ENCODE measurements at places on chromosomes 2 and 18.

DNA sequence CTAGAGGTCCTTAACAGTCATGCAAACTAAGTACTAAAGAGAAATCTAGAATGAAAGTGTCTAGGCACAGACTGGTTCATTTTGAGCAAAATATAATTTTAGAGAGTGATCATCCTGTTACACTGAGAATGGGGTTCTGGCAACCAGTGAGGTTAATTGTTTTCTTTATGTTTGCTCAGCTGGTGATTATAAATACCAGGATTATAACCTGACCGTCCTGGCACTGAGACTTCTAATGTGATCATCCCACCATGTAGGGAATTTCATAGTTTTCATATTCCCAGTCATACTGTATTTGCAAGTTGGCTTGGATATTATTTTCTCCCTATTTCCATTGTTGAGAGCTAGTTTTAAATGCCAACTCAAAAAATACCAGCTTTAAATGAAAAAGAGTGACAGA, 852.5 kb upstream of the LRATD1 start:
- DNase-seq, result no peak

DNA sequence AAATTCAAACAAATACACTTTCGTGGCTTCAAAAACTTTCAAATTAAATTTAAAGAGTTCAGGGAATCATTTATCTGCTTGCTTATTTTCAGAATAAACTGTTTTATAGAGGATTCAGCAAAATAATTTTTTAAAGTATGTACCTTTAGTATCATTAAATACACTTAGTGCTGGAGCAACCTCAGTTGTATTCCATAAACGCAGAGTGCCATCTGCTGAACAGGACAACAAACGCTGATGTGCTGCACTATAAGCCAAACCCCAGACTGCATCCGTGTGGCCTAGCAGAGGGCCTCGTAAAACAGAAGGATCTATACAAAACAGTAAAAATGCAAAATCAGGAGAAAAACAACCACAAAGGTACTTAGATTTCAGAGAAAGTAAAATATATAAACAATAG, 108.6 kb downstream of the STRN start:
- DNase-seq, result no peak

- DNase-seq, result no peak
Observed at GRCh38 chr2:148999451-148999921, 39.0 kb upstream of the LYPD6B start.

GRCh38 chr2:239147376-239147775, 253.4 kb downstream of the HDAC4 start:
- DNase-seq, result no peak

GRCh38 chr2:58866040-58866439, 624.9 kb upstream of the FANCL start:
- DNase-seq, result peak; percentile 29

GRCh38 chr2:229445019-229445418, 173.9 kb upstream of the PID1 start:
- DNase-seq, result peak; percentile 77

- DNase-seq, result no peak
Observed at GRCh38 chr18:63559567-63560491, 17.7 kb downstream of the SERPINB12 start.

- no peak for DNase-seq
Observed at GRCh38 chr2:216300906-216301305, 71.4 kb downstream of the MARCHF4 start.

- DNase-seq, result no peak
Observed at GRCh38 chr2:2472881-2473280, 141.8 kb upstream of the MYT1L start.

DNA sequence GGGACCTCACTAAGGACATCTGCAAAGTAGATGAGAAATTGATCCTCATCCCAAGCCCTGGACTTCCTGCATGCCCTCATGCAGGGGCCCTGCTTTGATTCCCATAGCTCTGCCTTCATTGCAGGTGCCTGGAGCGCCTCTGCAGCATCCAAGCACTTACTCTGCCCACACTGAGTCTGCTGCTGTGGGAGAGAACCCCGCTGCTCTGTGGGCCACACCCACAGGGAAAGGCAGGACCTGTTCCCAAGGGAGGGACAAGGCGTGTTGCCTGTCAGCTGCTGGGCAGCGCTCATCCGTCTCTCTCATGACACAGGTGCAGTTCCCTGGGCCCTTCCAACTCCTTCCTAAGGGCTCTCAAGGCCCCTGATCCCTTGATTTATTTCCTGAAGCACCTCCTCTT, 266.8 kb upstream of the SMIM21 start:
- DNase-seq, result no peak

GRCh38 chr2:174086708-174087107, 121.5 kb upstream of the SP3 start:
- DNase-seq, result no peak

DNA sequence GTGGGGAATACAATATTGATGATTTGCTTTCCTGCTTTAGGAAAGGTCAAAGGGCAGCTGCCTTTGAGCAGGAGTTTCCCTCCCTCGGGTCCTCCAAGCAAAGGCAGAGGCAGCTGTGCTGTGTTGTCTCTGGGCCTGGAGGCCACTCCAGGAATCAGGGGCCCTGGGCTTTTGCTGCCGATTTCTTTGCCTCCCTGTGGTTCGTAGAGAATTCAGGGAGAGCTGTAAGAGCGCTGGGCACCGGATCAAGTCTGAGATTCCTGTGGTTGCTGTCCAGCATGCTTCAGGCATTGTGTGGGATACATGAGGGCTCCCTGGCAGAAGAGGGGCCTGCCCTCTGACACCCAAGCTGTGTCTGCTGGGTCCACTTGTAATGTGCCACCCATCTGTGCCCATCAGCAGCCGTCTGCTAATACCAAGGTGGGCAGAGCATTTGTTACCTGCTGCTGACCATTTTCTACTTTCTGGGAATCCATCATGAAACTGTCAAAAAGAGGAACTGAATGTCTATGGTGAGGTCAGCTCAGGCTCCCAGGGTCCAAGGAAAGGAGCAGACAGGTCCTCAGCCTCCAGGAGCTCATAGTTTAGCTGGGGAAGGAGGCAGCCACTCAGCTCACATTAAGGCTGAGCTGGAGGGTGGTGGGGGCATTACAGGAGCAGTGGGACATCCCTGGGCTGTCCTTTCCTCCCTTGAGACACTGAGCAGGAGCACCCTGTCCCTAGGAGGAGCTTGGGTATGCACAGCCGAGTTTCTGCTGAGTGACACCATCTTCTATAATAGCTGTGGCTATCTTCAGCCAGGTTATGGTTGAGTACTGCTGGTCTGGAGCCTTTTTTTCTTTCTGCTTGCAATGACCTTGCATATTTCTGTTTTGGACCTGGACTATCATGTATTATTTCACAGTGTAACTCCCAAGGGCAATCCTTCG, 68.5 kb downstream of the CTIF start:
- peak; percentile 72 for DNase-seq

GRCh38 chr18:2522112-2522511, 49.2 kb downstream of the METTL4 start:
- no peak for DNase-seq

GRCh38 chr2:75480971-75481836, 79.5 kb downstream of the EVA1A start:
- DNase-seq, result peak; percentile 23

DNA sequence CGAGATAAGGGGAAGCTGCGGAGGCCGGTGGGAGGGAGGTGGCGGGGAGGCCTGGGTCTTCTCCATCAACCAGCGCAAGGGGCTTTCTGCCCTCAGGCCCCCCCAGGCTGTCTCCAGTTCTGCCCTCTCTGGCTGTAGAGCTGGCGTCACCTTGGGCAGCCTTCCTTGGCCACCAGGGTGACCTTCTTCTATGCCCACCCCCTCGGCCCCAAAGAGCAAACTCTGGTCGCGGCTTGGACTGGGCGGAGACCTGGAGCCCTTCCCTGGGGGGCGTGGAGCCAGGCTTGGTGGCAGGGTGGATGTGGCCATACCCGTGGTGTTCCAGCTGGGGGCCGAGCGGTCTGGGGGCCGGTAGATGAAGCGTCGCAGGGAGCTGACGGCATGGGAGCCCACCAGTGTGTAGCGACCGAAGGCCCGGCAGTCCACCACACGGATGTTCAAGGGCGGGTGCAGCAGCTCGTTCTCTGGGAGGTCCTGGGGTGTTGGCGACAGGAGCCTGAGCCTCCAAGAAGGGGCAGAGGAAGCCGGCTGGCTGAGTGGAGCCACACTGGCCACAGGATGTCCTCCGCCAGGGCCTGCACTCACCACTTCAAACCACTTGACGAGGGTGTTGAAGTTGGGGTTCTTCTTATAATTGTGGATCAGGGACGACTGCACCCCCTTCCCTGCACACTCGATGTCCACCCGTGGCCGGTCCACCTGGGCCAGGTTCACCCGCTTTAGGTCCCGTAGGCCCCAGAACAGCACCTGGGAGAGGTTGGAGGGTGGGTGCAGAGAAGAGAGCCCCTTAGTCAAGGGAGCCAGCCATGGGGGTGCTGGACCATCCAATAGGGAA, 4.9 kb downstream of the OTOF start:
- no peak for DNase-seq

GRCh38 chr2:176503776-176504175, 234.5 kb downstream of the MTX2 start:
- DNase-seq, result no peak

GRCh38 chr2:185433824-185434223, 304.8 kb upstream of the FSIP2 start:
- no peak for DNase-seq

DNA sequence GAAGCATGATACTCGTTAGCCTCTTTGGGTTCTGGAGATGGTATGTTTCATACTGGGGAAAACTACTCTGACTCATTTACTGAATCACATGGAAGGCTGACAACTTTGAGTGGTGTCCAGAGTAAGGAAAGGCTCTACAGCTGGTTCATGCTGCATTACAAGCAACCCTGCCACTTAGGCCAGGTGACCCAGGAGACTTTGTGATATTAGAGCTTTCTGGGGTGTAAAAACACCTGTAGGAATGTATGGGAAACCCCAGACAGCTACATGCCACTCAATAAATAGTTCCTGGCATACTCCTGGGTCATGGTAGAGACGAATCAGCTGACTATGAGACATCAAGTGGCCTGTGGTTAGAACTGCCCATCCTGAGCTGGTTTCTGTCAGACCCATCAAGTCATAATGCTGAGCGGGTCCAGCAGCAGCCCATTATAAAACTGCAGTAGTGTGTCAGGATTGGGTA, 21.3 kb upstream of the TCF7L1 start:
- no peak for DNase-seq

All from urothelium cell line (cell line).